ENCODE measurements at places on chromosomes 5 and 9.
A peak's percentile ranks its signal among the peaks of the same experiment; 100 is the strongest.

GRCh38 chr9:81035601-81036000 lies 653.7 kb downstream of the TLE1 start:
- DNase-seq, result no peak

DNA sequence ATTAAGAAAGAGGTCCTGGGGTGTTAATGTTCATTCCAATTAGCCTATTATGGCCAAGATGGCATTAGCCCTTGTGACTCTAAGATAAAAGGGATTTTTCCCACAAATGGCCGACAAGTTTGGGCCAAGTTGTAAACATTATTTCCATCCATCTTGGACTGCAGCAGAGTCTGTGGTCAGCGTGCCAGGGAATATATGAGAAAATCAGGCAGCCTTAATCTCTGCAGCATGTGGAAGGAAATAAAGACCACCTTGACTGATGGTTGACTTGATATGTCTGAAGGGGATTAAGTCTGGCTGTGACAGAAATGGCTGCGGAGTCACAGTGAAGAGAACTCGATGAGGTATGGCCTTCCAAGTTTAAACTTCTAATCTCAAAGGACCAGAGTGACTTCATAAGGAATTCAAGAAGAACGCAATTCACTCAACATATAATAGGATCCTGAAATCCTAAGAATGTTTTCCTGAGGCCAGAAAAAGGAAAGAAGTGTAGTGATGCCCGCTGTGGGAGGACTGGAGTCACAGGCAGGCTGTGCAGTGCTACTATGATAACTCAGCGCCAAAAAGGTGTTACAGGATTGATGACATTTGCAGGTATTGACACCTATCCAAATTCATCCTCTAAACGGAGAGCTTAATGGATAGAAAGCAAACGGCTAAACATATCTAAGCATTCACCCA lies 287.1 kb downstream of the SEC61B start:
- DNase-seq, result no peak

GRCh38 chr9:14967450-14968321 lies 57.5 kb upstream of the FREM1 start:
- no peak for DNase-seq

- no peak for DNase-seq
These were observed 70.3 kb upstream of the EQTN start for GRCh38 chr9:27367175-27367798.

- no peak for DNase-seq
These were observed 314.5 kb upstream of the RFX3 start for GRCh38 chr9:3840311-3840710.

GRCh38 chr9:114266969-114267368 lies 55.9 kb upstream of the ORM1 start:
- no peak for DNase-seq

DNA sequence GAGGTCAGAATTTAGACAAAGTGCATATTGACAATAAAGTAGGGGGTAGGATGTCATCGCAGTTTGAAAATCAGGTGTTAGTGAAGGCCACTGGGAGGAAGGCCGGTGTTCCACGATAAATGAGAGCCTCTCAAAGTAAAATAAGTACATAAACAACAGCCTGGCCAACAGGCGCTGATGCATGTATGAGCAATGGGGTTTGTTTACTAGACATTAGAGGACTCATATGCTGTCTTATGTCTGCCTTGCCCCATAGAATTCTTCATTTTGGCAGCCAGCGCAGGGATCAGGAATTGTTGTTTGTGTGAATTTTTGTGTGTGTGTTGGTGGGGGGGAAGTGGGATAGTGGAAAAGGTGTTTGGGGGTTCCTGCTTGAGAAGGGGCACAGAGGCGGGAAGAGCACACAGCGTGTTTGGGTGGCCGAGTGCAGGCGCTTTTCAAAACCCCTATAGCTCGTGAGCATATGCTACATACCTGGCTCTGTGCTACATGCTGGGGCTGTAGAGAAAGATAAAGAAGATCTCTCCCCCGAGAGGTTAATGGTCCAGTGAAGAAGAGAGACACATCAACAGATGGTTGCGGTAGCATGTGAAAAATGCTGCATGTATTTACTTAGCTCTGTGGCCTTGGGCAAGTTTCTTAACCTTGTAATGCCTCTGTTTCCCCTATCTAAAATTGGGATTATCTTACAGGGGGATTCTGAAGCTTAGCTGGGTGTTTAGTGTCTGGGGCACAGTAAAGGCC lies 11.5 kb downstream of the SNX30 start:
- no peak for DNase-seq

DNA sequence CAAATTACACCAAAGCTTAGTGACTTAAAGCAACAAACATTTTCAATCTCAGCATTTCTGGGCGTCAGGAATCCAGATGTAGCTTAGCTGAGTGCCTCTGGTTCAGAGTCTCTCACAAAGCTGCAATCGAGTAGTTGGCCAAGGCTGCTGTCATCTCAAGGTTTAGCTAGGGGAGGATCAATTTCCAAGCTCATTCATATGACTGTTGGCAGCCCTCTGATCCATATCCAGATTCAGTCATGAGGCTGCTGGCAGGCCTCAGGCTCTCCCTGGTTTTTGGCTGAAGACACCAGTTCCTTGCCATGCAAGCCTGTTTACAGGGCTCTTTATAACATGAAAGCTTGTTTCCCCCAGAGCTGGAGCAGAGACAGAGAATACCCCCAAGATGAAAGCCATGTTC lies 419.5 kb upstream of the TLE4 start:
- no peak for DNase-seq

GRCh38 chr9:16721972-16722371 lies 148.5 kb downstream of the BNC2 start:
- no peak for DNase-seq

GRCh38 chr5:7066471-7067235 lies 329.3 kb upstream of the ADCY2 start:
- no peak for DNase-seq

DNA sequence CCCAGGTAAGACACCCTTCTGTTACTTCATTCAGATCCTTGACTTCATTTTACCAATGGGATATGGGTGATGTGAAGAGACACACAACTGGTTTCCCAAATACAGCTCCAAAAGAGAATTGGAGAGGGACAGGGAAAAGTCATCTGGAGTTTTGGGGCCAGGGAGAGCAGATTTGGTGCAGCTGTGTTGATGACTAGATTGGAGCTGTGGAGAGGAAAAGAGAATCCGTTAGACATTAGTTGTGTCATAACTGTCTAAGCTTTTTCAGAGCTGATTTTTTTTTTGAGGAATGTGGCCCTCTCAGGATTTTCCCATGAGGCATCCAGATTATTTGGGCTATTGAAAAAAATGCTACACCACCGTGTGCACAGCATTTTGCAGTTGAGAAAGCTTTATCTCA lies 423.4 kb downstream of the DMAC1 start:
- no peak for DNase-seq

DNA sequence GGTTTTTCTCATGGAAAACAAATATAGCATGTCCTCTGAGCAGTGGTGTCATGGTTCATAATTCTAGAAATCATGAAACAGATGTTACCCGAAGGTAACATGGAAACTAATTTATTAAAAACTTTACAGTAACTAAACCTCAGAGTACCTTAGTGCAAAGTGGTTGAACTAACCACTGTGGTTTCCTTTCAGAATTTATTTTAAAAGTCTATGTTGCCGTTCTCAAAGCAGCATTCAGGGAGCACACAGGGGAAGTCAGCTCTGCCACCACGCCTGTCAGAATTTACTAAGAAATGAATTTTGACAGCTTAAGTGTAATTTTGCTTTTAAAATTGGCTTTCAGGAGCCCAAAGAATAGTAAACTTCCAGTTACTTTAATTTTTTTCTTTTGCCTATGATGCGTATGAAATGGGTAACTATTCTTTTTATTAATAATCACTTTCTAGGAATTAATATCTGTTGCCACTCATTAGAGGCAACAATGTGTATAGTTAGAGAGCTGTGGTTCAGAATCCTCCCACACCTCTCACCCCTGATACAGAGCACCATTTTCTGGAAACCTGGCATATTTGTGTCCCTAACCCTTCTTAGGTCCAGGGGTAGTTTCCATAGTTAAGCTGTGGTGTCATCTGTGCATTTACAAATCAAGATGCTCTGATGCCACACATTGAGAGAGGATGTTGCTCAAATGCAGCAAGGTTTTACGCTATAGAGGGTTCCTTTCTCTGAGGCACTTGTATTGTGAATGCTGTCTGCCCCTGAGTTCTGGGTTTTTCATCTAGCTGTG lies 202.6 kb downstream of the ZSWIM6 start:
- no peak for DNase-seq

DNA sequence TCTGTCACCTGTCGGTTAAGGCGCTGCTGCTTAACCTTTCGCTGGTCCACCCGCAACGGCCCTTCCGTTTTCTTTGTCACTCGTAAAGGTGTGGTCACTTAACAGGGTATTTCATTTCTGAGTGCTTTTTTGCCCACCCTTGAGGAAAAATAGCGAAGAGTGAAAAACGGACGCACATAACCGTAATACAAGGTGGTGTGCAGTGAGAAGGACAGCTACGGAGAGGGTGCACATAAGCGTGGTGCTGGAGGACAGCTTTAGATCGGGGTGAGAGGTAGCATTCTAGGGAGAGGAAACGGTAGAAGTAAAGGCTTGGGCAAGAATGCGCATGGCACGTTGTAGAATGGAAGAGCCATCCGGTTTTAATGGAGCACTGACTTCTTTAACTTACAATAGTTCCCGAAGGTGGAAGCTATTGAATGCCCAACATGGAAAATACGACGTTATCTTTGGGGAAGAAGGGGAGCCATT lies 761 bp downstream of the CCT5 start:
- no peak for DNase-seq

DNA sequence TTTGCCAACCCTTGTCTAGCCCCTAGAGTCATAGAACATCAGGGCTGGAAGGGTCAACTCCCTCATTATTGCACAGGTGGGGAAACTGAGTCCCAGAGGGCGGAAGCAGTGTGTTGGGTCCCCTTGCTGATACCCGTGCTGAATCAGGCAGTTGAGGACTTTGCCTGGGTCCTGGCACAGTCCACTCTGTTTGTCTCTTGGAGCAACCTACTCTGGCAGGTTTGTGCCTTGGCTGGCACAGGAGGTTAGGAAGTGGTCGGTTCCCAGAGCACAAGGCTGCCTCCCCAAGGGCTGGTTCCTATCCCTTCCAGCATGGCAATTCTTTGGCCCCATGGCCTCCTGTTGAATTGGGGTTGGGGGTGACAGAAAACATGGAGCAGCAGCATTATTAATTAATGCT lies 94.5 kb upstream of the SHB start:
- no peak for DNase-seq

GRCh38 chr5:165149431-165149830 lies 1644.0 kb downstream of the MAT2B start:
- no peak for DNase-seq

DNA sequence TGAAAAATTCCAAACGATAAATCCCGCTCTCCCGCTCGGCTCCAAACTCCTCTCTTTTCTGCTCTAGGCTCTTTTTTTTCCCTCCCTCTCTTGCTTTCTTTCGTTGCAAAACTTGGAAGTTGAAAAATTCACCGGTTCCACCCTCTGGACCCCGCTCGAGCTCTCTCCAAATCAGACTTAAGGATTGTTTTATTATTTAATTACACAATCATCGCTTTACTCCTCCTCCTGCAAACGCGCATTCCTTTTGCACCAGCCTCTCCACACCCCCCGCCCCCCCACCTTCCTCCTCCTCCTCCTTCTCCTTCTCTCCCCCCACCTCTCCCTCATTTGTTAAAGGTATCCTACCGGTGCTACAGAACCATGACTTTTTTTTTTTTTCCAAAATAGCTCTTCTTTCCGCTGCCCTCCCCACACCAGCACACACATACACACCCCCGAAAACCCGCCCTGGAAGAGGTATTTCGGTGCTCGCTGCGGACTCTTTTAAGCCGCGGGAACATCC lies 535 bp upstream of the NFIB start:
- no peak for DNase-seq

DNA sequence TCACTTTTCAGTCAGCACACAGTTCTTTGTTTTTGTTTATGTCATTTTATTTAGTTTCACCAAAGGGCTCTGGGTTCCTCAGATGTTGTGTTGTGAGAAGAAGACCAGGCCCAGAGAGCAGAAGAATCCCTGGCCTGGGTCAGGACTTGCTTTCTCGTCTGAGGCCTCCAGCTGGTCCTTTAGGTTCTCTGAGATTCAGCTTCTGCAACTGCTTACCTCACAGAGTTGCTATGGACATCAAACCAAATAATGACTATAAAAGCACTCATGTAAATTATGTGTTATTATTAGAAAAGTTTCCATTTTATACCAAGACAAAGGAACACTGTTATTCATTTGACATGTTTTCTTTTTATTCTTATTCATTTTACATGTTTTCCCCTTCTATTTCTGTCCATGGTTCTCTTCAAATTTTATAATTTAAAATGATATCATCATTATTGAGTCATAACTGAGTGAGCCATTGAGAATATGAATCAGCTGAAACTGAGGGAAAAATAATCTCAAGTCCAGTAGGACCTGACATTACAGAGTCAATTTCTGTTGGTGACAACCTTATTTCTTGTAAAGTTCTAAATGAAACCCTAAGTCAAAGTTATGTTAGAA lies 44.0 kb upstream of the GLRX start:
- DNase-seq, result no peak

DNA sequence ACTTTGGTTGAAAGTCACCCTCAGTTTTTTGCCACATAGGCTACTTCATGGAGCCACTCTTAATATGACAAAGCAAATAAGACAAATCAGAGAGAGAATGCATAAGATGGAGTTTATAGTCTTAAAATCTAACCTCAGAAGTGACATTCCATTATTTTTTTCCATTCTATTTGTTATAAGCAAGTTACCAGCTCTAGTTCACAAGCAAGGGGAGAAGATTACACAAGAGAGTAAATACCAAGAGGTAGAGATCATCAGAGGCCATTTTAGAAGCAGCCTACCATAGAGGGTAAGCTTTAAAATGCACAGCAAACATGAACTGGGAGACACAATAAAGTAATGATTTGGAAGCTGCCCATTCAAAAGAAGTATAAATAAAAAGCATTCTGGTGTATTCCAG lies 651.3 kb upstream of the MEF2C start:
- DNase-seq, result peak; percentile 21

Data from AG09309 (cell line).